CD4-positive, alpha-beta T cell treated with Interferon alpha-2 for 1 hour (primary cell): ENCODE measurements at places on chromosomes 1 and 21.

DNA sequence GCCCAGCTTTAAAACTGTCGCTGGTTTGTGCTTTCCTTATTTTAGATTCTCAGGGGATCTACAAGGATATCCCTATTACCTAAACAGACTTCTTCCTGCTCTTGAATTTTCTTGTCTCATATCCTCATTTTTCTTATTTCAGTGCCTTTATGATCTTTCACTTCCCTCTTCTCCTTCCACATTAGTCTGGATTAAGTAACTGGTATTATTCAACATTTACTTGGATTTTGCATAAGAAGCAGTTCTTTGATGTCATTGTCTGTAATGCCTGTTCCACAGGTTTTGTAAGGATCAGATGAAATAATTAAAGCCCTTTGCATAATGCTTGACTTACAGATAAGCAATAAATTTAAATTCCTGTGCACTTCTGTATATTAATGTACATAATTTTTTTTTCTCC lies 26.5 kb downstream of the CXADR start:
- DNase-seq: no peak

GRCh38 chr1:20109223-20109856 lies 10.0 kb downstream of the PLA2G2D start:
- no peak for DNase-seq

DNA sequence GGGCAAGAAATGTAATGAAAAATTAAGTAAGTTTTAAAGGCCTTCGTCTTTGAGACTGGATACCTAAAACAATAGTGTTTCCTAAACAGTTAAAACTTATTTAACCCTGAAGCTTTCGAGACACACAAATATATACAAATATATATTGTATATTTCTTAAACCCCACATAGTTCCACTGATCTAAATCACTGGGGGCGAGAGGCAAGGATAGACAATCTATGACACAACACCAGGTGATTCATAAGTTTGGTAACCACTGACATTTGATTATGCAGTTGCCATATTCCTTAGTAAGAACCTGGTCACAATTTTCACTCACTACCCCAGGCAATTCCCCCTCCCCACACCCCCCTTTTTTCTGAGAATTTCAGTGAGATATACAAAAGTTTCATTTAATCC lies 55.3 kb upstream of the BOLA1 start:
- DNase-seq: peak; percentile 48

- no peak for DNase-seq
Observed at GRCh38 chr1:171109966-171110365, 19.3 kb downstream of the FMO3 start.

DNA sequence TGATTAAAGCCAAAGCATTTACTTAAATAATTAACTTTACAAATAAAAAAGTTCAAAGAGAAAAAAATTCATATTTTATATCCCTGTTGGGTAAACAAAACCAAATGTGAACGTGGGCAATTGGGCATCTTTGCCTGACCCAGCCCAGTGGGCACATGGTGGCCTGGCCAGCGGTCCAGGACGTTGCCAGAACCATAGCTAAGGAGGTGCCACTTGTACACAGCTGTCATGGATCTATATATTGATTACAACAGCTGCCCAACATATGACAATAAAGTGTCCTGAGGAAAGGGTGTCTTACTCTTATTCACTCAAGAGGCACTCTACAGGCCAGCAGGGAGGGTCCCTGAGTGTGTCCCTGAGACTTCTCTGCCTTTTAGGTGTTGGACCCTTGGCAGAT lies 78.5 kb downstream of the BCAR3 start:
- no peak for DNase-seq

GRCh38 chr21:46620846-46621245 lies 14.6 kb upstream of the PRMT2 start:
- no peak for DNase-seq

GRCh38 chr1:24904731-24905354 lies 25.2 kb downstream of the RUNX3 start:
- no peak for DNase-seq

DNA sequence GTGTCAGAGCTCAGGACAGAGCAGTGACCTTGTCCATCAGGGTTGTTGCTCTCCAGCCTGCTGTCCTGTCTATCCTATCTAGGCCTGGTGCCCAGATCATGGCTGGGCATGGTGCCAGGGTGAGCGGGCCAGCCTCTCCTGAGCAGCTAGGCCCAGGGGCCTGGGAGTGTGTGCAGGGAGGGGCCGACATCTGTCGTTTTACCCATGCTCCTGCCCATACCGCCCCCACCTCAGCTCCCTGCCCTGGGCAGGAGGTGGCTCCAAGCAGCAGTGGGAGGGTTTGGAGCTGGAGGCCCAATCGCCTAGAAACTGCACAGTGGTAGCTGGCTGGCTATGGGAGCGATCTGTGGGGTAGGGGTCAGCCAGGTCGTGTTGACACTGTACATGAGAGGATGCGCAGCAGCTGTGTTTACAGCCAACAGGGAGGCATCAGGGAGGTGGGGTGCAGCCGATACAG lies 6.5 kb downstream of the INSRR start:
- no peak for DNase-seq

DNA sequence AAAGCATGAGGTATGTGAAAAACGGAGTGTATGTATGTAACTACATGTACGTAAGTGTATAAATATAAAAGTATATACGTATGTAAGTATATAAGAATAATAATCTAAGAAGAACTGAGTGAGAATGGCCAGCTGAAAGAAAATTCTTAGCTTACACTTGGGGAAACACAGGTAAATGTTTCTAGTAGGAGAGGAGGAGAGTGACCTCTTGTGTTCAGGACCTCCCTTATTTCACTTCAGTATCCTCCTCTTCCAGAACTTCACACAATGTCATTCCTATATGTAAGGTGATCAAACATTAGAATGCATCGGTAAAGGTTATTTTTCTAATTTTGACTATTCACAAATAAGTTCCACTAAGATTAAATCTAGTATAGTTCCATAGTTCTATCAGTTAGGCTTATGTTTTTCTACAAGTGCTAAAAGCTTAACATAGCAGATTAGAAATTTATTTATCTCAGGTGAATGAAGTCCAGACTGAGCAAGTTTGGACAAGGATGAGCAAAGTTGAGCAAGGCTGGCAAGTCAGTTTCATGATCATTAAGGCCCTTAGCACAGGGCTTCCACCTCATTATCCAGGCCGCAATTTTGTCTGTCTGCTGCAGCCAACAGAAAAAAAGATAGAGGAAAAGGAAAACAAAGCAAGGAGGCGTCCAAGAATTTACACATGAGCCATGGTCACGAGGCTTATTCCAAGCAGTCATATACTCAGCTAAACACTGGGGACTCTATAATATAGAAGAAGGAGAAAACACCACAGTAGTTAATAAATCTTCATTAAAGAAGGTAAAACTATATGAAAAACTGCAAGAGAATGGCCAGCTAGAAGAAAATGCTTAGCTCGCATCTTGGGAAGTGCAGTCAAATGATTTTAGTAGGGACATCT lies 7.1 kb upstream of the MROH9 start:
- no peak for DNase-seq

- no peak for DNase-seq
Observed at GRCh38 chr1:178238722-178239510, 145.0 kb downstream of the RASAL2 start.

DNA sequence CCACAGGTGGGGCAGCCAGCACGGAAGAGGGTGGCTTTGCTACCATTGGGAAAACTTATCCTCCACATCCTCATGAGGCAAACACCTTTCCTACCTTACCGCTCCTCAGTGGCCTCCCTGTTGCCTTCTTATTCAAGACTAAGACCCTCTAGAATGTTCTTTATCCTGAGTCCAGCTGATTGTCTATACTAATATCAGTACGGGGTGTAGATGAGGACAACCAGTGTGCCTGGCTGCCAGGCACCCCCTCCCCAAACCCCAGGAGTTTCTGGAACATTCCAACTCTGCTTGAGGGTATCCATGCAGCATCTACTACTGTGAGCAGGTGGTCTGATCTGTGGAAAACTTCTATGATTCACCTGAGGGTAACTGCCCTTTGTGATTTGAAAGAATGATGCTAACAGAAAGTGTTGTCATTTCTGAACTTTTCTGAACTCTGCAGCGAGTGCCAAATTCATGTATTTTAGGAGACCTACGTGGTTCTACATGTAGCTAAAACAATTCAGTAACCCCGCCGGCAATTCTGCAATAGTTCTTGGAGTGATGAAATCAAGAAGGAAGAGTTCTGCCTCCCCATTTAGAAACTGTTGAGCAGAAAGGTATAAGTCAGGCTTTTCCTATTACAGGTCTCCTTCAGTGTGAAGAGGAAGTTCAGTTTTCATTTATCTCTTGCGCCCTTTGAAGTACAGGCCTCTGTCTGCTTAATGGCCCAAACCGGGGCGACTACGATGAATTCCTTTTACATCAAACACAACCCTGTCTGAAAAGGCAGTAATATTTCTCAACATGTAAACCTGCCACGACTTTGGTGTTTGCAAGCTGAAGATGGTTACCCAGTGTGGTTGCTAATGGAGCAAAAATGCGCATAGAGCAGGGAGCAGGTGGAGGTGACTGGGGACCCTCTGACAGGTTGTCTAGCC lies 80.4 kb downstream of the RUNX1 start:
- DNase-seq: no peak

DNA sequence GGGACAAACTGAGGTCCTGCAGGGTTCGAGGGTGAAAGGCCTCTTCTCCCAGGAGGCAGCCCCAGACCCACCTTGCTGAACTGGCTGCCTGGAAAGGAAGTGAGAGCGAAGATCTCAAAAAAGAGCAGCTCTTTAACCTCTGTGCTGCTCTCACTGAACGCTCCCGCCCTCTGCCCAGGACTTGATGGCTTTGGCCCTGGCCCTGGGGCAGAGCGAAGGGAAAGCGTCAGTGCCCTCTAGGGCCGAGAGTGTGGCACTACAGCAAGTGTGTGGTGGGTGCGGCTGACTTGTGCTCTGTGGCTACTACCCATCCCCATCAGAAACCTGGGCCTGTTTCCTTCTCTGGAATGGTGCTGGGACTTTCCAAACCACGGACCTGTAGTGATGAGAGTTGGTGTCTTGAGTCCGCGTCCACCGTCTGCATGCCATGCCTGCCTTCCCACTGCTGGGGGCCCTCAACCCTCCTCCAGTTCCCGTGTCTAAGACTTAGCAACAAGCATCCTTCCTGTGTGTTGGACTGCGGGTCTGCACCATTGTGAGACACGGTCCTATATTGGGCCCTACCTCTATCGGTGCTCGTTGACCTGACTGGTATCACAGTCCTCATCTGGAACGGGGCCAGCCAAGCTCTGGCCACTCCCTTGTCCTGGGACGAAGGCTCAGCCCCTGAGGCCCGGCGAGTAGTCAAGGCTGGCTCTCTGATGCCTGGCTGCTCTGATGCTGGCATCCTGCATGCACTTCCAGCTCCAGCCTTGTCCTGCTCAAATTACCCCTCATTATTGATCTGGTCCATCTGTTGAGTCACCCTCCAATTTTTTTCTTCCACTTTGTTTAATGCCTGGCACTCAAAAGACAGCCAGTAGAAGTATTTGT lies 180.3 kb downstream of the DISC1 start:
- peak; percentile 33 for DNase-seq

GRCh38 chr1:216247937-216248336 lies 175.3 kb downstream of the USH2A start:
- no peak for DNase-seq

- DNase-seq: no peak
Observed at GRCh38 chr1:155396874-155397476, 76.3 kb downstream of the RUSC1 start.

DNA sequence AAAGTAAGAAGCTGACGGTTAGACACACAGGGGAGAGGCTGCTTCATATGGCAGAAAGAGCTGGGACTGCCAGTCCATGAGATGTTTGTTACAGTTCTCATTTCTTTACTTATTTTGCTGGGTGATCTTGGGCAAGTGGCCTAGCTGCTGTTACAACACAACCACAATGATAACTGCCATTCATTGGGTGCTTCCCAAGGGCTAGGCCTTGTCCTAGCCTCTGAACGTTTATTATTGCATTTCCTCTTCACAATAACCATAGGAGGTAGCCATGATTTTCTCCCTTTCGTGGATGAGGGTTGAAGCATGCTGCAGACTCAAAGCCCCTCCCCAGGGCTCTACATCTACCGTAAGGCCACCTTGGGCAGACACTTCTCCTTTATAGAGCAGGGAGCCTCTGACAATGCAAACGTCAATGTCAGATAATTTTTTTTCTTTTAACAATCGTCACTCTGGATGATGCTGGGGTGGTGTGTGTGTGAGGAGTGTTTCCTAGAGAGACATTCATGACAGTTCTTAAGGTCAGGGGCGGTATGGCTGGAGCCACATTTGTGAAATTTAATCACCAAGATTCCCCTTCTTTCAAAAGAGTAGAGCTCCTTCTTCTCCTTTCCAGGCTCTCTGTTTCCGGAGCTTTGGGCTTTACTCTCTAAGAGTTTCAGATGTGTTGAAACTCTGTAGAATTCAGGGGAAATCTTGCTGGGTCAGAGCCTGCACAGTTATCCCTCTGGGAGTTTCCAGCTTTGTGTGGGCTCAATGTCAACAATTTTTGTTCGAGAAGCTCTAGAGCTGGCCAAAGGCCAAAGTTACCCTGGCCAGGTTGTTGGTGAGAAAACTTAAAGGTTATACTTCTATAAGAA lies 138.5 kb upstream of the SGIP1 start:
- peak; percentile 58 for DNase-seq

GRCh38 chr1:156615946-156616345 lies 3.3 kb upstream of the HAPLN2 start:
- DNase-seq: no peak

DNA sequence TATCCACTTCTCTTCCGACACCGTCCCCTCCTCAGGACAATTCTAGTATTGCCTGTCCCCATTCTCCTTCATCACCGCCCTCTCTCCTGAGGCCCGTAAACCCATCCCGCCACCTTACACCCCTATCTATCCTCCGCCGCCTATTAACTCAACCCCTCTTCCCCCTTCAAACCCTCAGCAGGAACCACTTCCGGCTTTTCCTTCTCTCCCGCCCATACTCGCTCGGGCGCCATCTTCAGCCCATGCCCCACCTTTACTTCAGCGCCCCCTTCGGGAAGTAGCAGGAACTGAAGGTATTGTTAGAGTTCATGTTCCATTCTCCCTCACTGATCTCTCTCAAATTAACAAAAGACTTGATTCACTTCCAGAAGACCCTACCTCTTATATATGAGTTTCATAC lies 31.6 kb downstream of the VN1R5 start:
- no peak for DNase-seq

- no peak for DNase-seq
Observed at GRCh38 chr1:224565611-224566406, 50.3 kb upstream of the CNIH3 start.

GRCh38 chr1:113244112-113244820 lies 146.0 kb upstream of the MAGI3 start:
- DNase-seq: no peak

GRCh38 chr1:15141935-15142539 lies 11.5 kb upstream of the TMEM51 start:
- no peak for DNase-seq

DNA sequence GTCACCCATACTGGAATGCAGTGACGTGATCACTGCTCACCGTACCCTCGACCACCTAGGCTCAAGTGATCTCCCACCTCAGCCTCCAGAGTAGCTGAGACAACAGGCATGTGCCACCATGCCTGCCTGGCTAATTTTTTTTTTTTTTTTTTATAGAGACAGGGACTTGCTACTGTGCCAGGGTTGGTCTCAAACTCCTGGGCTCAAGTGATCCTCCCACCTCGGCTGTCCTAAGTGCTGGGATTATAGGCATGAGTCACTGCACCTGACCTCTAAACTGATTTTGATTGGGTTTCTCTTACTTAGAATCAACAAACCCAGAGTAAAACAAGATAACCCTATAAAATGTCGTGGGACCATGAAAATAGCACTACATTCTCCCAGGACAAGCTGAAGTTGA lies 112.0 kb downstream of the UBE2U start:
- DNase-seq: no peak

GRCh38 chr21:42973309-42973990 lies 912 bp upstream of the PKNOX1 start:
- no peak for DNase-seq

GRCh38 chr21:44723177-44724131 lies 12.1 kb upstream of the TSPEAR start:
- peak; percentile 30 for DNase-seq

GRCh38 chr1:51549016-51549619 lies 30.1 kb upstream of the EPS15 start:
- DNase-seq: no peak
